ENCODE measurements at places on chromosomes 7 and 10.

DNA sequence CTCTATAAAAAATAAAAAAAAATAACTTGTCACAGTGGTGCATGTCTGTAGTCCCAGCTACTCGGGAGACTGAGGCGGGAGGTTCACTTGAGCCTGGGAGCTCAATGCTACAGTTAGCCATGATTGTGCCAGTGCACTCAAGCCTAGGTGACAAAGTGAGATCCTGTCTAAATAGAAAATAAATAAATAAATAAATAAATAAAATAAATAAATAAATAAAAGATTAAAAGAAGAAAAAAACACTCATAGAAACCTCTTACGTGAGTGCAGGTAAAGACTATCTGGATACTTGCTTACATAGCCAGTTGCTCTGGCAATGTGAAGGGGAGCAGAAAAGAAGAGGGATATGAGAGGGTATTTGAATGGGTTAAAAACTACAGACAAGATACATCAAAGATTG lies 242.5 kb upstream of the PCDH15 start:
- DNase-seq, result no peak

- no peak for DNase-seq
Observed at GRCh38 chr10:12241810-12242529, 46.0 kb downstream of the CDC123 start.

DNA sequence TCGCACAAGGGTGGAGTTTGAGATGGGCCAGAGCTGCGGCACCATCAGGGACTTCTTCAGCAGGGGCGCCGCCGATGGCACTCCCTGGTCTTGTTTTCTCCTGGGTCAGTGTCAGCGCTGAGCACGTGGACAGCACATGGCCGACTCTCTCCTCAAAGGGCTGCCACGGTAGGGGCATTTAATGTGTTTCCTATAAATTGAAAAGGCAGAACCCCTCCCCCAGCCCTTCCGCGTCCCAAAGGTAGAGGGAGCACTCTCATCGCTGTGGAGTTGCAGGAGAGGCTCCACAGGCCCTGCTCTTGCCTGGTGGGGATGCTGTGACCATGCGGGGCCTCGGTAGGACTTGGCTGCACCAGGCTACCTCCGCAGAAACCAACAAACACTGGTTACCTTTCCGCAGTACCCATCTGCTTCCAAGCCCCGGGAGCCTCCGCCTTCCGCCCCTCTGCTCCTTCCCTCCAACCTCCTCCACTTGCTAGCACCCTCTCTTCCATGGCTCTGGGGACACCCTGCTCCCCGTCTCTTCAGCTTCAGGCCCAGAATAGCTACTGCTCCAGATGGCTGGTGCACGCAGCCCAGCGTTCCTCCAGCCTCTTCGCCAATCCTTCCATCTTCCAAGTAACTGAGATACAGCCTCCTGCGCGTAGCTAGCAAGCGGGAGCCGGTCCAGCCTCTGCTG lies 166.3 kb upstream of the ADCY1 start:
- DNase-seq, result no peak

DNA sequence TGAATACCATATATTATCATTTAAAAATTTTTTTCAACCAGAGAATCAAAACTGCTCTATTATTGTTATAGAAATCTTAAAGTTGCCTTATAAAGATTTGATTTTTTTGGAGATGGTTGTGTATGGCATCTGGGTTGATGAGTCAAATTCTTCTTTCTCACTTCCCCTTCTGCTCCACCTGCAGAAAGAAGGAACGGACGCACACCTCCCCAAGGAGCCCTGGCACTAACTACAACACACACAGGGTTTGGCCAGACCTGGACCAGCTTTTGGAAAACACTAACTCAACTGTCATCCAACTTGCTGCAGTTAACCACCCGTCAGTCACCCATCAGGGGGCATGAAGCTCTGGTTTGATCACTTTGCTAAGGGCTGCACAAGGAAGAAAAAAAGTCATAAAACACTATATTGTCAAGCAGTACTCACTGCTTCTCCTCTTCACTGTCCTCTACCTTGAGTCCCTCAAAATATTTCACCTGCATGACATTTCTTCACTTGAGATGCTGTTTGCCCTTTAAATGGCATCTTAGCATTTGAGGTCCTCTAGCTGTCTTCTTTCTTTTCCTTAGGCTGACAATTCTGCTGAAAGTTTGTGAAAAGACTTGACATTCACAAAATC lies 266.7 kb upstream of the PHF14 start:
- DNase-seq, result no peak

DNA sequence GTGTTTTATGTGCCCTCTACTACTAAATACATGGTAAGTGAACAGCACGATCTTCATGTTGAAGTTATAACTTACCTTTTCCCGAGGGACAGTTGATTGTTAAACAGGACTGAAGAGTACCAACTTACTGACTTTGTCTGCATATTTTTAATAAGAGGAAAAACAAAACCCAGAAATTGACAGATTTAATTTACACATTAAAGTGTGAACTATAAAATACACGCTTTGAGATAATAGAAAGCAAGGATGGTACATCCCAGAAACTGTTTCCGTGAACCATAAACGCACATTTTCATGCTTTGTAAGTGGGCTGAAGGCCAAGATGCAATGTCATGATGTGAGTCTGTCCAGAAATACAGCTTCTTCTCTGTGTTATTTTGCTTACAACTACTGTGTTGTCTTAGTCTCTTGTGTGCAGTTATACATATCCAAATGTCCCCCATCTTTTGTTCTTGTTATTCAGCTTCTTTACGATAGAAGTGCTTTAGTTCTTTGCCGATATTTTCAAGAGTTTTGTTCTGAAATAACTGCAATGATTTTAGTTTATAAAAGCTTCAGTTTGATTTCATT lies 190.1 kb downstream of the MLLT10 start:
- no peak for DNase-seq

DNA sequence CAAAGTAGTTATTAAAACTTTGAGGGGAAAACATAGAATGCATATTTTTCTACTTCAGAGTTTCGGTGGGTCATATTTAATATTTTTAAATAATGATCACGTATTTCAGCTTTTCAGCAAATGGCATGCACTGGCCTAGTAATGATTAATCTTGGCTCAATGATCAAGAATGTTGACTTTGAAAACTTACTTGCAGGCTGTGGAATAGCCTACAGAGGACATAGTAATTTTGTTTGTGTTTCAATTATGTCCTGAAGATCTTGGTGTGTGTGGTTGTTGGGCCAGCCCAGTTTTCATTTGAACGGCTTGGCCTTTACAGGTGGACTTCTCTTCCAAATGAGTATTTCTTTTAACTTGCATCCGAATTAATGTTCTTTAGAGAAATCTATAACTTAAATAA lies 35.1 kb downstream of the ADD3 start:
- no peak for DNase-seq

- DNase-seq, result peak; percentile 47
Observed at GRCh38 chr10:49138361-49138891, 4.6 kb upstream of the FAM170B start.
